ENCODE measurements at places on chromosomes 13 and 19.

DNA sequence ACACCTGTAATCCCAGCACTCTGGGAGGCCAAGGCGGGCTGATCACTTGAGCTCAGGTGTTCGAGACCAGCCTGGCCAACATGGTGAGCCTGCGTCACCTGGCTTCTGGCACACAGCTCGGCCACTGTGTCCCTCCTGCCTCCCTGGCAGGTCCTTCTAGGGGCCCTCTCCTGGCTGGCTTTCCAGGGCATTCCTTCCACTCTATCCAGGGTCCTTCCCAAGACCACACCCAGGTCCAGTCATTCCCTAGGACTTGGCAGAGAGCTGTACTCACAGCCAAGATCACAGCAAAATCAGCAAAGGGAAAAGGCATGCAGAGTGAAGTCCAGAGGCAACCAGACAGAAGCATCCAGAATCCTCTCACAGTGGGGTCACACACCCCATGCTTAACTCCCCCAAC lies 9.7 kb upstream of the HSH2D start:
- DNase-seq = no peak

GRCh38 chr13:34129436-34129835 lies 311.5 kb downstream of the RFC3 start:
- DNase-seq = no peak

DNA sequence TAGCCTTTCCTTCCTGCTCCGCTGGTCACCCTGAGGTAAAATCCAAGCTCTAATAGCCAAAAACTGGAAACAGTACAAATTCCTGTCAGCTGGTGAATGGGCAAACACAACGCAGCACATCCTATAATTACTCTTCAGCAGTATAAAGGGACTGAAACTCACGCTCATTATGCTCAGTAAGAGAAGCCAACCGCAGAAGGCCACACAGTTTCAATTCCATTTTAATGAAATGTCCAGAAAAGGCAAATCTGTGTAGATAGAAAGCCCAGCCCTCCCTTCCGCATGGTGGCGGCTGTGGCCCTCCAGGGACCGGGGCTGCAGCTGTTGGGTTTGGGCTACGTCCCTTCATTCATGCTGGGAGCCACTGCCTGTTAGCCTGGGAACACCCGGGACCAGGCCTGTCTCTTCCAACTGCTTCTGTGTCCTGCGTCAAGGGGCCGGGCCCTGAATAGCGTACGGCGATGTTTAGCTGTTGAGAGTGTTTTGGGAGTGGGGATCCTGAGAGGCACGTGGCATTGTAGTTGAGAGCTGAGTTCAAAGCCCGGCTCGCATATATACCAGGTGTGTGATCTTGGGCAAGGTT lies 23.5 kb downstream of the NKPD1 start:
- no peak for DNase-seq

- DNase-seq = no peak
Observed at GRCh38 chr19:6225232-6225865, 54.4 kb downstream of the MLLT1 start.

- peak; percentile 26 for DNase-seq
Observed at GRCh38 chr19:33767898-33768413, 28.7 kb upstream of the KCTD15 start.
